Inflammatory macrophage treated with lipopolysaccharide for 1 hour (primary cell): ENCODE measurements at places on chromosomes 3 and 15.

DNA sequence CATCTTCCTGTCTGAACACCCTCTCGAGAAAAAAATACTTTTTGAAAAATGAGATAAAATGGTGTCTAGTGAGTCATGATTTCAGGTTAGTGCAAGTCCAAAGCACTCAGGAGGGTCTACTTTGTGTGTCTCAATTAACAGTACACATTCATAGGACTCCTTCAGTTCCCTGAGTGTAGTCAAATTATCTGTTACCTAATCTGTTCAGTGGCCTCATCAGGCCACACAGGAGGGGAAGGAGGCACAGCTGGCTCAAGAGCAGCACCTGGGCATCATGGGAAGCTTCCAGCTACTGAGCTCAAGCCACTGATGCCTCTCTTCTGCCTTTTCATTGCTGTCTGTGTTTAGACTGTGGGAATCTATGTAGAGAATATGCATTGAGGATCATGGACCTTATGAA, 341.4 kb upstream of the SGO1 start:
- DNase-seq, result no peak

- DNase-seq, result no peak
Measured at GRCh38 chr3:174857301-174857700, 1.8 kb upstream of the NAALADL2 start.

DNA sequence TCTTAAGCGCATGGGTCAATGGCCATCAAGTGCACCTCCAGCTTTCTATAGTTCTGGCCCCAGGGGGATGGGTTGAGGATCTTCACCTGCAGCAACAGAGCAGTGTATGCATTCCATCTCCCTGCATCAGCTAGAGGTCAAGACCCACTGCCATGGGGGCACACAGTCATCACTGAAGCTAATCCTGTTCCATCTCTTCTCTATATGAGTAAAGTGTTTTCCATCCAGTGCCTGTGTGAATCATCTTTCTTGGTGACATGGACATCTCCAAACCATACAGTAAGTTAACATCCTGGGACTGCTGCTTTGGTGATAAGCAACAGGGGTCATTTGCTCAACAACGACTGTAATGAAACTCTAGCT, 4.4 kb upstream of the ENTPD3 start:
- no peak for DNase-seq

GRCh38 chr3:22920006-22920405, 283.1 kb upstream of the UBE2E2 start:
- peak; percentile 3 for DNase-seq

DNA sequence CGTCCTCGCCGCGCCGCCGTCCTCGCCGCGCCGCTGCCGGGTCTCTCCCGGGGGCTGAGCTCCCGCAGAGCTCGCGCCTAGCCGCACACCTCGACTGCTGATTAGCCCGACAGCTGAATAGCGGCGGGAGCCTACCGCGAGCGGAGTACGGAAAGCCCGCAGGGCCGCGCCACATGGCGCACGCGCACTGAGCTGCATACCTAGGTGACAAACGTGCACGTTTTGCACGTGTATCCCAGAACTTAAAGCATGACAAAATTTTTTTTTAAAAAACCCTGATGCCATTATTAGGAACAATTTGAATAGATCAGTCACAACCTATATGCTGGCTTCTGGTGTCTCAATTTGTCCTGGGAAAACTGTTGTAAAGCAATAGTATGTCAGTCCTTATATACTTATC, at the start of gene GOLGA8A:
TSS of gene GOLGA8A (minus strand) at position 122 of the 400 bp plus-strand sequence. CDS start 48,117 bp downstream, outside the sequence.
- peak; percentile 37 for DNase-seq

GRCh38 chr3:4731543-4732111, 238.5 kb downstream of the ITPR1 start:
- no peak for DNase-seq

DNA sequence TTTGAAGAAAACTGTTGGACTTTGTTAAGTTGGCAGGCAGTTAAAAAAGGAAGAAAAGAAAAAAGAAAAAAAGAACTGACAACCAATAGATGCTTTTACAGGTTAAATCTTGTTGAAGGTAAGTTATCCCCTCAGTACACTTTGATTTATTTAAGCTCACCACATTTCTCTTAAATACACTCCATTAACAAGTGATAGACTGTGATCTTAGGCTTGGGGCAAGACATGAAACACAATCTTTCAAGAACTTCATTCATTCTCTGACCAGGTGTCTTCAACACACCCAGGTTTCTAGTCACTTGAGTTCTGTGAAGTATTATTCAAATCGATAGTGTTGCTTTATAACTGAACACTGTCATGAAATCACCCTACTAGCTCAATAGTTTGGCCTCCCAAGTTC, 751.9 kb downstream of the ROBO1 start:
- no peak for DNase-seq

DNA sequence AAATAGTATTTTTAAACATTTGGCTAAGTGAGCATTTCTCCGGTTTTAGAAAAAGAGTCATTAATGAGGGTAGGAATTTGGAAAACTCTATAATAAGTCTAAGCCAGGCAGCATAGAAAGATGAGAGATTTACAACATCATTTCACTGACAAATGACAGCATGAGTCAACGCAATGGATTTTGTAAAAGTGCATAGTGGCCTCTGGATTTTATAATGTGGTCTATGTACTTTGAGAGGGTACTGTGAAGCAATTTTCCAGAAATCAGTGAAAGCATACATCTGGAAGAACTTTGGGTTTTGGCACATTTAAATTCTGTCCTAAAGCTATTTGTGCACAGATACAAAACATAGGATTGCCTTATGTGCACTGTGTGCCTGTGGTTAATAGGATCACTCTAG, 130.8 kb upstream of the CCNL1 start:
- no peak for DNase-seq

DNA sequence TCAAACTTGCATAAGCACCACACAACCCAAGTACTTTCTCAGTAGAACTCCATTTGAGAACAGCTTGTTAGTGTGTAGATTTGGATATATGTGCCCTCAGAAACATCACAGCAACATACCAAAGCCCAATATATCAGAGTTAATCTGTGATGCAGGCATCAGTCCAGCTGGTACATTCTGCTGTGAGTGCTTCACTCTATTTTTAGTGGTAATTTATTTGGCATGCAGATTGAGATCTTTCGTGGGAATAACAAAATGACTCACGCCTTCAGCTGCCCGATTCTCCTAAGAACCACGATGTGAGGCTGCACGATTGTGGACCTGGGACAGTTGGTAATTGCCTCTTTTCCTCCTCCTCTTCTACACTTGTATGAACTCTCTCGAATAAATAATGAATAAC, 730.7 kb downstream of the SQOR start:
- DNase-seq, result no peak

GRCh38 chr3:151404316-151404715, 19.8 kb upstream of the P2RY12 start:
- peak; percentile 49 for DNase-seq

DNA sequence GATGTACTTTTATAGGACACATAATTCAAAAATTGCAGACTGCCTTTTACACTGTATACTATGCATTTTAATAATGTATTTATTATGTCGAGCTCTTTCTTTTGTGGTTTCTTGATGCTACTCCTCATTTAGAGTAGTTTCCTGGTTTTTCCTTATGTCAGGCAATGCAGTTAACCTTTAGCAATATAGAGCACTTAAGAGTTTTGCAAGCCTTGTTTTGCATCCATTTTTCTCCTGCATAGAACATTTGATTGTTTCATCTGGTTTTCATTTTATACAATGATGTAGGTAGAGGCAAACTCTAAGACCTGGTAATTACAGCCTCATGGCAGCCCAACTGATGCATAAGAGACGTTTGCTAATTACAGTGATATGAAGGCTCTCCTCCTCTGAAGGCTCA, 86.3 kb downstream of the PDZRN3 start:
- DNase-seq, result no peak

- DNase-seq, result no peak
Measured at GRCh38 chr3:45597581-45597980, 3.0 kb downstream of the LIMD1 start.

DNA sequence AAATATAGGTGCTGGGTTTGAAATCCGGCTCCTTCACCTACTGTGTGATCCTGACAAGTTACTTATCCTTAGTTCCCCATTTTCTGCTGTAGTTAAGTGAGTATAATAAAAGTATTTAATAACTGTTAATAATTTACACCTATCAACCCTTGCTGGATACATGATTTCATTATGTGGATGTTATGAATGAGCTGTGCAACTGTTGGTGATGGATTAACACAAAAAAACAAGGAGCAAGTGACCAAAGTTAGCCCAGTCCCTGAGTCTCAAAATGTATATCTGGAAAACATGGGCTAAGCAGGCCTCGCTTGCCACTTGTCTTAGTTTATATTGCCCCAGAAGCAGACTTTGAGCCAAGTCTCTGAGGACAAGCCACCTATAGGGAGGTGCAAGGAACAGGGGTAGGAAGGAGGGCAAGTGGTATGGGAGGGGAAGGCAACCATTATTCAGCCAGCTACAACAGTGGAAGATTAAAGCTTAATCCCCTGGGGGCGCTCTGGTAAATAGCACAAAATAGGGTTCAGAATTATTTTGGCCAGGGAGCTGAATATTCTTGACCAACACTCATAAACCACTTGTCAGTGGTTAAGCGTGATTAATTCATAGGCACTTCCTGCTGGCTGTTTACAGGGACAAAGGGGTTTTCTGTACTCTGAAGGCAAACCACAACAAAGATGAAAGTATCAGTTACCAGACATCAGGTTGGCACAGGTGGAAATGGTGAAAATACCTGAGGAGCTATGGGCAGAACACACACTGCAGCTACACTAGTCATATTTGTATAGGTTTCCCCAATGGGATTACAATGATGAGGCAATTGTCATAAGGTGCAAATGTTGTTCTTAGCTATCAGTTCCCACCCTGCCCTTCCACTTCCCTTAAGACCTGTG, 76.2 kb downstream of the TRIM42 start:
- no peak for DNase-seq

- no peak for DNase-seq
Measured at GRCh38 chr3:98768961-98769360, 5.8 kb downstream of the ST3GAL6 start.

- no peak for DNase-seq
Measured at GRCh38 chr3:131735544-131735943, 232.8 kb upstream of the MRPL3 start.

DNA sequence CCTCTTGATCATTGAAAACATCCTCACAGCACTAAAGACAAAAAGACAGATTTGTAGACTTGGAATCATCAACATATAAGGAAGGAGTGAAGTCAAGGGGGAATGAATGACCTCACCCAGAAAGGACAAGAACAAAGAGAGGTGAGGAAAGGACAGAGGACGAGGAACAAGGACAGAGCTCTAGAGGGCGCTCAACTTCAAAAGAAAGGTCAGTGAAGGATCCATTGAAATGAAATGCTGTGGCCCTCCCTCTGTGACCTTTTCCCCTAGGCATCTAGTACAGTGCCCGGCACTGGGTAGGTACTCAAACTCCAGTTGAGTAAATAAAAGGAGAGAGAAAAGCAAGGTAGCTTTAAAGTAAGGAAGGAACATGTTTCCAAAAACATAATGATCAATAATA, 2.6 kb downstream of the ATP8B4 start:
- peak; percentile 75 for DNase-seq

- DNase-seq, result no peak
Measured at GRCh38 chr15:29682781-29683180, 139.5 kb downstream of the TJP1 start.

DNA sequence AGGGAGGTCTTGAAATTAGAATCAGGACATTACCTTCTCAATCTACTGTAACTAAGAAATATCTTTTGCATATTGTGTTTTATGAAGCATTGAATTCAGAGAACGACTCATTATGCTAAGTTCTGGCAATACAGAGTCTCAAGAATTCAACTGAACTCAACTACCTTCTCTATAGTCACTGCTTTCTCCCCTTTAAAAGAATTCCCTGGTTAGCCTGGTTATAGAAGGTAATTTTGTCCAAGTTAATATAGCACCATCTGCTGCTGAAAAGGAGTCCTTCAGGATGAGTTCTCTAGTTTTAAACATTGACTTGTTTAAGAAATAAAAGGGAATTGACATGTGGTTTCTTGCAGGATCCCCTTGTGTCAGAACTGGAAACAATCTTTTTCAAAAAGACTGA, 60.2 kb downstream of the IL16 start:
- peak; percentile 54 for DNase-seq

DNA sequence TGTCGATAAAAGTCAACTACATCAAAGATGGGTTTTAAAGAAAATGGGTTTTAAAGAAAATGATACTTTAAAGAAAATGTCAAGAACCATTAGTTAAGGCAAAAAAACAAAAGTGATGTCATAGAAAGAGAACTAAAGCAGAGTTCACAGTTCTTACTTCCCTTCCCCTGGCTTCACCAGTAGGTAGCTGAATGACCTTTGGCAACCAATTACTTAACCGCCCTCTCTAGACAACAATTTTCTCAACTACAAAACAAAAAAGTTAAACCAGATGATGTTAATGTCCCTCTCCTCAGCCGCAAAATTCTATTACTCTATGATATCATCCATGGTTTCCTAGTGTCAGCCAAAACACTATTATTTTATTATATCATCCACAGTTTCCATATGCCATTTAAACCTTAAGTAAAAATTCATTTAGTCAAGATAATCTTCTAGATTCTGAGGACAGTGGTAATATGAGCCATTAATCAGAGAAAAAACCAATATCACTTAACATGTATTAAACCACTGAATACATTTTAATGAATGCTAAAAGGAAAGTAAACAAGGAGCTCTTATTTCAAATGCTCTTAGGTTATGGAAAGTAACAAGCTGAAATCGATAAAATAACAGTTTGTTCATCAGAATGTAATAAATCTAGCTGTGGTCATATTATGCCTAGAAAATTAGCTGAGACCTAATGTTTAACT, 13.1 kb downstream of the RYK start:
- peak; percentile 65 for DNase-seq

DNA sequence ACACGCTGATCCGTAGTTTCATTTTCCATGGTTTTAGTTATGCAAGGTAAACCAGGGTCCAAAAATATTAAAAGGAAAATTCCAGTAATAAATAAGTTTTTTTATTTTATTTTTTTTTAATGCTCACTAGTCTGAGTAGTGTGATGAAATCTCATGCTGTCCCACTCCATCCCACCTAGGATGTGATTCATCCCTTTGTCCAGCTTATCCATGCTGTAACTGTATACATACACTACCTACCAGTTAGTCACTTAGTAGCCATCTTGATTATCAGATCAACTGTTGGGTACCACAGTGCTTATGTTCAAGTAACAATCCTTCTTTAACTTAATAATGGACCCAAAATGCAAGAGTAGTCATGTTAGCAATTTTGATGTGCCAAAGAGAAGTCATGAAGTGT, 75.2 kb downstream of the ESYT3 start:
- DNase-seq, result no peak

DNA sequence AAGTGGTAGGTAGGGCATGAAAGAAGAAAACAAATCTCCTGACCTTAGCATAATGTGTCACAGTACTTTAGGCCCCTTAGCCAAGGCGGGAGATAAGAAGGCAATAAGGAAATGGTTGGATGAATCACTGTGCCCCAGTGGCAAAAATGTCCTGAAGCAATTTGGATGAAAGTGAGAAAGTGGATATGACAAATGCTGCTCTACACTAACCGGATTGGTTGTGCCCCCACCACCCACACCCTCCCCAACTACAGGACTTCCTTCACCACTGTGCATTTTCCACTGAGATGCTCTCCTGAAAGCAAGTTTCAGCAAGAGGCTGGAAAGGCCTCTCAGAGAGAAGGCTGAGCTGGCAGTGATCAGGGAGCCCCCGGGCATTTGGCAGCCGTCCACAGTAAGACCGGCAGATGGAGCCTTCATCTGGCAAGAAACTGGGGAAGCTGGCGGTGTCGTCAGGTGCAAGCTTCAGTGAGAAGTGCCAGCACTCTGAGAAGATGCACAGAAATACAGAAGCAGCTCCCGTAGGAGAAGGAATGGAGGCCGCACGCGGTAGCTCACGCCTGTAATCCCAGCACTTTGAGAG, 63.8 kb downstream of the ATP1B3 start:
- peak; percentile 35 for DNase-seq
